ENCODE measurements at places on chromosomes 3 and 15.

GRCh38 chr3:113600418-113601182 lies 68.2 kb downstream of the SIDT1 start:
- DNase-seq = no peak

DNA sequence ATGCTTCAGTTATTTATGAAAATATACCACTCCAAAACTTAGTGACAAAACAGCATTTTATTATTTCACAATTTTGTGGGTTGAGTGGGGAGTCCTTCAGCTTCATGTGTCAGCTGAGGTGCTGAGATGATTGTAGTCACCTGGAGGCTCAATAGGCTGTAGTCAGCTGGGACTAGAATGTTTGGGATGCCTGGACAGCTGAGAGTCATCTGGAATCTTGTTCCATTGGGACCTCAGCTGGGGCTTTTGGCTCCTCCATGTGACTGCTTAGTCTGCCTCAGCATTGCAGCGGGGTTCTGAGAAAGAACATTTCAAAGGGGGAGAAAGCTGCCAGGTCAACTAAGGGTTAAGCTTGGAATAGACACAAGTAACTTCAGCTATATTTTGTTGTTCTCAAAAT lies 13.4 kb downstream of the STT3B start:
- DNase-seq = peak; percentile 63

DNA sequence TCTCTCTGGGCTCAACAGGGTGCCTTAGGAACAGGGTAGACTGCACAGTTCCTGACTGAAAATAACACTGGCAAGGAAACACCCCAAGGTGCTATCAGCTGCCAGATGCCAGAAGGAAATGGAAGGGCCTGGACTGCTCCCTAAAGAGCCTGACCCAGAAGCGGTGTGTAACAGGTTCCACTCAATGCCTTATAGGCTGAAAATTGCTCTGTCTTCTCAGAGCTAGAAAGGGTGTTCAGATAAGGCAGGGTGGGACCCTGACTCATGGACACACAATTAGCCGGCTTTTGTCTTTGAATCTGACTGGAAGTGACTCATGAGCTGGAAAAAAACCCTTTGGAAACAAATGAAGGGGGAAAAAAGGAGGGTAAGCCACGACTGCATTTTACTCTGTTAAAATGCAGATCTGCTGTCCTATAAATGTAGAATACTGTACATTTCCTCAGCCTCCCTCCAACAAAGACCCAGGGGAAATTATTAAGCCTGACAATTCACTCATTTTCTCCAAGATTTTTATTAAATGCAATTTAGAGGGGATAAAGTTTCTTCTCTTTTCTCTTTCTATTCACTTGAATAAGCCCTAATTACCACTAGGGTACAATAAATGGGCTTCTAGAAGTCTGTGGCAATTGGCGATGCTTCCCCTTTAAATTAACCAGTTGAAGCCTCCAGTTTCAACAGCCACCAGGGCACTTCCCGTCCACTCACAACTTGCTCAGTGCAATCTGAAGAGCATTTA lies 160.2 kb upstream of the TBL1XR1 start:
- DNase-seq = peak; percentile 82

DNA sequence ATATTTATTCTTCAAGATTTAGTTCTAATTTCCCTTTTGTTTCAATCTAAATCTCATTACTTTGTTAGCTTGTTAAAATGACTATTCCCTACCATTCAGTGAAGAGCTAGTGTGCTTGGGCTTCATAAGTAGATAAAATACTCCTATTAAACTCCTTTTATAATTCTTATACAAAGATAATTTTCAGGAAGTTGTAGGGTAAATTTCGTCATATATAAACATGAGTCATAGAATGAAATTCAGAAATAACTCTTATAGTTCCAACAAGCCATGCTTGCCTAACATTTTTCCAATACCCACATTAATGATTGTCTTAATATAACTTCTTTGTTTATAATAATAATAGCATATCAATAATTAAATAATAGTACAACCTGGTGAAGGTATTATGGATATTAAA lies 407.3 kb downstream of the NAALADL2 start:
- peak; percentile 57 for DNase-seq

- no peak for DNase-seq
These were observed 539.2 kb downstream of the VGLL3 start for GRCh38 chr3:86451749-86452148.

GRCh38 chr3:189871418-189871817 lies 240.2 kb downstream of the TP63 start:
- no peak for DNase-seq

DNA sequence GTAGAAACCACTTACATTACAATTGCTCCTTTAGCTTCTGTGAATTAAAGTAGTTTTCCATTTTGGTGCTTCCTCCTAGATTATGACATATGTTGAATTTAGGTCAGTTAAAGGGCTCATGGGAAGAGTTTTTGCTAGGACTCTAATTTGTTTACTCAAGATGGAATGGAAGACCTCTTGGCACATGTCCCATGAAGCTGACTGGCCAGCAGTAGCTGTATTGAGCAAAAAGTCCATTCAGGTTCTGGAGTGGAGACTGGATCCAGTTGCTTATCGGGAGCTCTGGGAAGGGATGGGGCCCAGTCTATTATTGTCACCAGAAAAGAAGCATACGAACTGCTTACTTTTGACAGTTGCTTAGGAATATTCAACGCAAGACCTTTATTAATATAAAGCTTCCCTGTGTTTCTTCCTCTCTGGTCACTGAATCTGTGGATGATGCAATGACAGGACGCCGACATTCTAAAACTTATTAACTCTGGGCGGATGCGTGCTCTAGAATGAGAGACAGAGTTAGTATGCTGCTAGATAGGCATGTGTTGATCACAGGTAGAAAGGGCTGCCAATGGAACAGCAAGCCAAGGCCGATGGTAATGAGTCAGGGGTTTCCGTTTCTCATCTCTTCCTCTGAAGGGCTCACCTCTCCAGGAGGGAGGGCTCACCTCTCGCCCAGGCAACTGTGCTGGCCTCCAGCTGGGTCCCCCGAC lies 155.8 kb downstream of the NR1D2 start:
- no peak for DNase-seq

- DNase-seq = no peak
These were observed 54.2 kb upstream of the MTMR10 start for GRCh38 chr15:31045606-31046005.

DNA sequence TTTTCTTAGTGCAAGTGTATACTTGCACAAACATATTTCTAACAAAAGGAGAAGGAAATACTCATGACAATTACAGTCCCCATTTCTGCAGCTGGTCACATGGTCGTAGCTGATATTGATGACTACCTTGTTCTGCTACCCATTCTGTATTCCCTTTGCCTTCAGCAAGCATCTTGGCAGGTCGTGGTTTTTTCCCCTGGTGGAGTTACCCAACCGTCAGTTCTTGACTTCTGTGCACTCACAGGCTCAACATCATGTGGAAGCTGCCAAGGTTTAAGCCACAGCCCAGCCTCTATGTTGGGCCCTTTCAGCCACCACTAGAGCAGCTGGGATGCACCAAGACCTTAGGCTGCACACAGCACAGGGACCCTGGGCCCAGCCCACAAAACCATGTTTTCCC lies 56.1 kb downstream of the VGLL3 start:
- DNase-seq = no peak

DNA sequence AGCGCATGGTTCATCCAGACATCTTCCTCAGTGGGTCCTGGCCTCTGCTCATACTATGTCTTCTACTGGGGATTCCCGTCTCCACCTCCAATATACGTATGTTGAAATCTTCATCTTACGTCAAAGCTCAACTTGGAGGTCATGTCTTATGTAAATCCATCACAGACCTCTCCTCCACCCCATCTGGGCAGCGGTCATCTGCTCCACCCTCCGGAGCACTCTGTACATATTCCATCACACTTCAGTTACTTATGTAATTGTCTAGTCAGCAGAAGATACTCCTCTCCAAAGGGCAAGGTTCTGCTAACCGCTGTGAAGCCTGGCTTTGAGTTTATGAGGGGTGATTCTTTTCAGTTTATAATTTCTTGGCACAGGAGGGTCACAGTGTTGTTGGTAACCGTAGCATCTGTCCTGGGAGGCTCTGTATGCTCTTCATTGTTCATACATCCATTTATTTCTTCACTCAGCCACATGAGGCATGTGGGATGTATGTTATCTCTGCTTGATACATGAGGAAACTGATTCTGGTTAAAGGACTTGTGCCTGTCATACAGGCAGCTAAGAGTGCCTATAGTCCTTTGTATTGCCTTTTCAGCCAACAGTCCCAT lies 22.1 kb downstream of the MAP2K1 start:
- no peak for DNase-seq

DNA sequence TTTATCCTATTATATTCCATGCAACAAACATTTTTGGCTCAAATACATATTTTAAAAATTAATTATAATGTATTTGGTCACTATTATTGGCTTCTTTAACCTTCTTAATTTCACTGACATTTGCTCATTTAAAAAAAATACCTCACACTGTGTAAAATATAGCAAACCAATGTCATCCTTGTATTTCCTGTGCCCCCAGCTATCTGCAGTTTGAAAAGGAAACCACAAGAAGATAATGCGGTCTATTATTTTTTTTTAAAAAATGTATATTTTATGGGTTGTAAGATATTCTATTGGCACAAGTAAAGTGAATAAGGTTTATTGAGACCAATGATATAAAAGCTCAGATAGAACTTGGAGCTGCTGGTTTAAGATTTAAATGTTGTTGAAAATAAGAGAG lies 904.2 kb downstream of the SI start:
- DNase-seq = no peak

DNA sequence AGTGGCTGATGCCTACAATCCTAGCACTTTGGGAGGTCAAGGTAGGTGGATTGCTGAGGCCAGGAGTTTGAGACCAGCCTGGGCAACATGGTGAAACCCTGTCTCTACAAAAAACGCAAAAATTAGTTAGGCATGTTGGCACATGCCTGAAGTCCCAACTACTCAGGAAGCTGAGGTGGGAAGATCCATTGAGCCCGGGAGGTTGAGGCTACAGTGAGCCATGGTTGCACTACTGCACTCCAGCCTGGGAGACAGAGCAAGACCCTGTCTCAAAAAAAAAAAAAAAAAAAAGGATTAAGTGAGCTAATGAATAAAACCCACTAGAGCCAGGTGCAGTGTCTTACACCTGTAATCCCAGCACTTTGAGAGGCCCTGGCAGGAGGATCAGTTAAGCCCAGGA lies 6.7 kb upstream of the SEC11A start:
- no peak for DNase-seq

DNA sequence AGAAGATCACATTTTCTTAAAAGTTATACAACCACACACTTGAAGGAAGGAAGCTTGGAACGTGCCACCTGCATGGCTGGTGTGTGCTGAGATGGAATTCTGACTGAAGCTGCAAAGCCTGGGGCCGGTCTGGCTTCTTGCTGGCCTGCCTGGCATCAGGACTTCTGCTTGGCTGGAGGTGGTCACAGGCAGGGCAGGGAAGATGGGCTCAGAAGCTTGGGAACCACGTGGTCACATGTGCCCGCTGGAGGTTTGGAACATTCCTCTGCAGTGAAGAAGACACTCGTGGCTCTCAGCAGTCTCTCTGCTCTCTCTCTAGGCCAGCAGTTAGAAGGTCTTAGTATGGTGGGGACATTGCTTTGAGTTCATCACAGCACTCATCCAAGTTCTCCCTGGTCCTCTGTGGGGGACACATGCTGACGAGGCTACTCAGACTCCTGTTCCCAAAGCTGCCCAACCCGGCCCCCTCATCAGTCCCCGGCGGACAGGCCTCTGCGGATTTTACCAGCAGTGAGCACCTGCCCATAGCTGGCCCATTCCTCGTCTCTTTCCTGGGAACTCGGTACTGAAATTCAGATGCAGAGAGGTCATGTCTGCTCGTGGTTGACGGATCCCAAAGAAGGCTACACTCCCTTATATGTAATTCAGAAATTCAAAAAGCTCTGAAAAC lies 229.0 kb downstream of the ADAMTS17 start:
- no peak for DNase-seq

All from fibroblast of upper back skin (primary cell).